ENCODE measurements at places on chromosomes 2 and 18.
A peak's percentile ranks its signal among the peaks of the same experiment; 100 is the strongest.

- DNase-seq: no peak
Observed at GRCh38 chr2:172710584-172711047, 25.0 kb upstream of the RAPGEF4 start.

DNA sequence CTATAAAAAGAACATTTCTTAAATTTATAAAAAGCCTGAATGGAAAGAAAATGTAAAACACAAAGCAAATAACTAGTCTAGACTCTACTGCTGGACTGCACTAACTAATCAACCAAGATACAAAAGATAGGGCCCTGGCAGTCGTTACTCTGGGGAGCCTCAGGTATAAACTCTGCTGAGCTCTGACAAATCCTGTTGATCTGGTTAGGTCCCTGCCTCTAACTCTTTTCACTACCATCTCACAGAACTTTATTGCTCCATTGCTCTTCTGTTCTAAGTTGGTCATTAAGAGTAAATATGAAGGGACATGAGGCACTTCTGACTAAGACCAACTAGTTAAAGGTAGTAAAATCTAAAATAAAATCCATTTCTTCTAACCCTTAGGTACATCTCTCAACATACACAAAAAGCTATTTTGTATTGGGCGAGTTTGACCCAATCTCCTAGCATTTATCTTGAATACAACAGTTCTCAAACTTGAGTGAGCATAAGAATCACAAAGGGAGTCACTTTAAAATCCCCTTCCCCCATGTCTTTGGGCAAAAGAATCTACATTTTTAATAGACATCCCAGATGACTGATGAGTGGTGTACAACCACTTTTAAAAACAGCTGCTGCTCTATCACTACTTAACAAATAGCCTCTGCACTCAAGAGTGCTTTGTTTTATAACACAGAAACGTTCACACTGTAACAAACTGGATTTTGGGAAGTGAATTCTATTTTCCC is 2.5 kb downstream of the CHN1 start:
- no peak for DNase-seq

DNA sequence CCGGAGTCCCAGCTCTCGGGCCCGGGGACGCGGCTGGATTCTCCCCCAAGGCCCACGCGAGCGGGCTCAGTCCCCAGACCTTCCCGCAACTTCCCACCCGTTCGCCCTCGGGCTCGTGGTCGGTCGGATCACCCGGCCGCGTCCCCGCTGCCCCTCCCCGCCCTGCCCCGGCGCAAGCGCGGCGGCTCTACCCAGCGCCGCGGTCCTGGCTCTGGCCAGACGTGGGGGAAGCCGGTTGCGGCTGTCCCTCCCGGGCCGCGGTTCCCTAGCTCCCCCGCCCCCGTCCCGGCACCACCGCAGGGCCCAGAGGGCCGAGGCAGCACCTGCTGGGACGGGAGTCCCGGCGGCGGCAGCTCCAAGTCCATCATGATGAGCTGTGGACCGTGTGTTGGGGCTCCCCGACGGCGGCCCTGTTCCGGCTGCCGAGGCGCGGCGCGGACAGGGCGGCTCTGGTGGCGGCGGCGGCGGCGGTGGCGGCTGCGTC is 276 bp downstream of the NFE2L2 start:
- no peak for DNase-seq

- DNase-seq: peak; percentile 21
Observed at GRCh38 chr2:7023542-7023941, 106.3 kb downstream of the RNF144A start.

DNA sequence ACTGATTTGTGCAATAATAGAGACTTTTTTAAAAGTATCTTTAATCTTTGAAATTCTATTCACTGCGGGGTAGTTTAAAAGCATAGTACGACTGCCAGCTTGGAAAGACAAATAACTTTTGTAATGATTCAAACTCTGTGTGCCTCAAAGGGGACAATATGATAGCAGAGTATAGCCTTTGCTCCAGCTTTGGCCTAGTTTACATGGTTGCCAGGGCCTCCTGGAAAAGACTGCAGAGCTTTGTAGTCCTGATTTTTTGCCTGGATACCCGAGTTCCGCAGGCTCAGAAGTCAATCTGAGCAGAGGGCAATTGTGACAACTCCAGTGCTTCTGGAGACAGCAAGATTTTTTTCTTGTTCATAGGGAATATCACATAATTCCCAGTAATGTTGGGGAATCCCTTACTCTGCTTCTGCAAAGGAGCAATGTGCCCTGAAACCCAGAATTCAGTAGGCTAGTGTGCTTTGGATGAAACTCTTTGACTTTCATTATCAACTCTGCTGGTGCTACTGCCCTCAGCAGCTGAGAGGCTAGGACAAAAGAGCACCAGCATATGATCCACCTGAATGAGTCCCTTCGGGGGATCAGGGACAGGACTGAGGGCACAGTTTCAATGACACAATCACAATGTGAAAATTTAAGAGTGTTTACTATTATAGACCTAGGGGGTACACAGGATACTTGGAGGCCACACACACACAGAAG is 768.1 kb downstream of the TMEM182 start:
- DNase-seq: no peak

DNA sequence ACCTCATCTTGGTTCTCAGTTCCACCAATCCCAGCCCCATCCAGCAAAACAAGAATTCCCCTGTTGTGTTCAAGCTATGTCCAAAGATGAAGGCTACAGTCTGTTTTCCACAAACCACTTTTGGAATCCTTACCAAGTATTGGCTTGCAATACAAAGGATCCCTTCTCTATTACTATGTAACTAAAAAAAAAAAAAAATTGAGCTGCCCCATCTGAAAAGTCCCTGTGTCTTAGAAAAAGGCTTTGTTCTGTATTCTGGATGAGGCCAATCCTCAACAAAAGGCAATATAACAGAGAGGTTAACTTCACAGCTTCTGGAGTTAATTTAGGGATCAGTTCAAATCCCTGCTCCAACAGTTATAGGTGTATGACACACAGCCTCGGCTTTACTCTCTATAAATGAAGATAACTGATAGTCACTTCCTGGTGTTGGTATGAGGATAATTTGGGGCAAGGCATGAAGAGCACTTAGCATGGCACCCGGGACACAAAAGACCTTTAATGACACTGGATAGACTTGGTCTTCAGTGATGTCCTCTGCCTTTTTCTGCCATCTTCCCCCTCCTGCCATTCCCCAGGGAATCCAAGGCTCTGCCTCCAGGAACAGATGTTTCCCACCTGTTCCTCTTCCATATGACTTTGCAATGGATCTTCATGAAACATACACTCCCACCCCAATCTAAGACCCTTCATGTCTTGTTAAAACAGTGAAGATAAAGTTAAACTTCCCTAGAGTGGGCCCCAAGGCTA is 61.2 kb upstream of the ATL2 start:
- no peak for DNase-seq

DNA sequence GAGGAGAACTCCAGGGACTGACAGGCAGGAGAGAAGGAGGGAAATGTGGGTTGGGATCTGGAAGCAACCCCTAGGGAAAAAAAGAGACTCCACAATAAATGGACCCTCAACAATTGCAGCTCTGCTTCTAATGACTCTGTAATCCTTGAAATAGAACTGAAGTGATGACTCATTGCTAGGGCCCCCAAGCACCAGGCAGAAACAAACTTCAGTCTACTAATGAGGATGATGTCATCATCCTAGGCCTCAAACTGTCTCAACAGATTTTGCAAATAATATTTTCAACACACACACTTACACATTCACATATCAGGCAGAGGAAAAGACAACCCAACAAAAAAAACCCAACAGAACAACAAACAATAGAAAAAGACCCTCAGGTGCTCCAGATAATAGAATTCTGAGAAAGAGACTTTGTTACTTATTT is 143.3 kb downstream of the HDAC4 start:
- DNase-seq: no peak

- no peak for DNase-seq
Observed at GRCh38 chr2:215881582-215881981, 131.8 kb downstream of the MREG start.

GRCh38 chr2:200635251-200635650 is 49.4 kb downstream of the AOX1 start:
- no peak for DNase-seq

- no peak for DNase-seq
Observed at GRCh38 chr2:211306929-211307328, 750.5 kb downstream of the CPS1 start.

DNA sequence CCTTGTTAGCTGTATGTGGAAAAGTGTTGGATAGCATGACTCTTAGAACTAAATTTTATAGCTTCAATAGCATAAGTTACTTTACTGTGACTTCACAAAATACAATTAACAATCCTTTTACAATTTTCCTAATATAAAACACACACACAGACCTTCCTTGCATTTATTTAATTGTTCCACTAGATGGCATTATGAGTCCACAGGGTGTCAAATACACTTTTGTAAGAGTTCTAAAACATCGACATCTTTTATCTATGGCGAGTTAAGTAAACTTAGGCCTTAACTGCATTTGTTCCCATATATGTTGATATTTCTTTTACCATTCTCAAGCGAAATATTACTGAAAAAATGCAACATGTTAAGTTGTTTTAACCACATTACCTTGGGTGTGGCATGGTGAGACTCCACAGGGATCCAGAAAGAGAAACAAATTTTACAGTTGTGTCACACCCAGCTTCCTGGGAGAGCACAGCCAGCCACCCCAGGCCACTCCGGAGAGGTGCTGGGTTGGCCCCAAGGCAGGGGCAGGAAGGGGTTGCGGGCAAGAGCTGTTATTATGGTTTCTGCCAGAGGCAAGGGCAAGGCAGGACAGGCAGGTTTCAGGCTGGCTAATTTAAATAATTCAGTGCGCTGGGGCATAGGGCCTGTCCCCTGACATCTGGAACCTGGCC is 312.4 kb upstream of the MC4R start:
- DNase-seq: no peak

GRCh38 chr2:43724728-43725526 is 48.7 kb upstream of the C1GALT1C1L start:
- no peak for DNase-seq

- DNase-seq: no peak
Observed at GRCh38 chr2:177574356-177574755, 181.8 kb downstream of the AGPS start.

DNA sequence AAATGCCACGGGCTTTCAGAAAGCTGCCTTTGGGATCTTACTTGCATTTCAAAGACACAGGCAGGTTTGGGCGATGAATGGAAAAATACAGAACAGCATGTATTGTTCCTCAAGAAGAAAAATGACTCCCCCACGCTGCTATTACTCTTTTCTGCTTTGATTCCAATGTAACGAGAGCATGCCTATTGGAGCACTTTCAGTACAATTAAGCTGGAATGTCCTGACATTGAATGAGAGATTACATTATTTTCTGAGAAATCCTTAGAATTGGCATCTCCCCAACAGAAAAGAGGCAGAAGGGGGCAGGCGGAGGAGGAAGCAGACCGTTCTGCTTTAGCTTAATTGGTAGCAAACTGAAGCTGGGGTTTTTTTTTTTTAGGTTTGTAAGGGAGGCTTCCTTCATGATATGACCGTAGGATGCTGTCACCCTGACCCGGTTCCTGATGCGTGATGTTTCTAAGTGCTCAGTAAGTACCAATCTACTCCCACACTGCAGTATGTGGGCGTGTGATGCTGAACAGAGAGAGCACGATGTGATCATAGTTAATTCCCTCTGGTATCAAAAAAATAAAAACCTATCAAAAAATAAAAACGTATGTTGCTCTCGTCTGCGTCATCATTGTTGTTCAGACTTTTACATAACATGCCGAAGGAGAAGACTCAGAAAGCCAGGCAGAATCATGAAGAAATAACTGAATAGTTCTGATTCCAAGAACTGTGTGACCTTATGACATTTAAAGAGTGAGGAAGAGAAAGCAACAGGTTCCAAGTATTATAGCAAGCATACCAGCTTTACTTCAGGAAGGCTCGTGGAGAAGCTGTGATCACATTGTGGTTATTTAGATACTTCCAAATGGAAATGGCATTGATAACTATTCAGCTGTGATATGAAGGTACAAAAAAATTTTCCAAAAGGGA is 40.5 kb downstream of the LONRF2 start:
- no peak for DNase-seq

- no peak for DNase-seq
Observed at GRCh38 chr2:195038153-195038552, 618.9 kb upstream of the SLC39A10 start.

GRCh38 chr2:179020156-179020750 is 29.7 kb downstream of the CCDC141 start:
- no peak for DNase-seq

DNA sequence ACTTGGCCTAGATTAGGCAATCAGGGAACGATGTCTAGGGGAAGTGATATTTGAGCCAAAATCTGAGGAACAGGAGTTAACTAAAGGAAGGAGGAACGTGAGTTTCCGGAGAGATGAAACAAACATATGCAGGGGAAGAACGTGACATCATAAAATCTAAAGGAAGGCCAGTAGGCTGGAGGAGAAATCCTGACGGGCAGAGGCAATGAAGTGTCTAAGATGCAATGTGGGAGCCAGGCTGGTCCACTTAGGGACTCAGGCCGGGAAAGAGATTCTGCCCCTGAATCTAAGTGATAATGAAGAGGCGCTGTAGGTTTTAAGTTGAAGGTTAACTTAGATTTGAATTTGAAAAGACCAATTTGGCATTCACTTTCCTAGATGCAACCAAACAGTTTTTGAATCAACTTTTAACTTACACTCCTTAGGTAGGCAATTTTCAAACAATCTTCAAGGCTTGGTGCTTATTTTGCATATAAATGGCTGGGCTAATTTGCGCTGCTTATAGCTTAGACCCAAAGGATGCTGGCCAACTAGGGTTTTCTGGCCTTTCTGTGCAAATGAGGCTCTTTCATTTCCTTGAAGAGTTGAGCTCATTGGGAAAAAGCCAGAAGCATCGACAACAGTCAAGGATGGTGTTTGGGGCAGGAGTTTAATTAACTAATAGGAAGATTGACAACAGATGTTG is 221.7 kb downstream of the SOX11 start:
- no peak for DNase-seq

DNA sequence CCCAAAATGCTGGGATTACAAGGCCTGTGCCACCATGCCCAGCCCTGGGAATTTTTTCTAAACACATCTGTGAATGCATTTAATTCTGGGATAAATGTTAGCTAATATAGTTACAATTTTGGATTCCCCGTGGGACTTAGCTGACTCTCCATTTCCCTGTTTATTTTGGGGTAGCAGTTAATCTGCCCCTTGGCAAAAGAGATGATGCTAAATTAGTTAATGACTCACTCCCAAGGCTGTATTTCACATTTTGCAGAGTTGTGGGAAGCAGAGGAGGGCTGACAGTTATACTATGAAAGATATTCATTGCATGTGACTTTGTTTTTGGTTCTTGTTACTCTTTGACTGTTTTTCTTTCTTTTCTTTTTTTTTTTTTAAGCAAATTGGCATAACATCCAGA is 3.2 kb downstream of the MTHFD2 start:
- no peak for DNase-seq

- DNase-seq: no peak
Observed at GRCh38 chr2:230666885-230667712, 45.5 kb upstream of the CAB39 start.
